ENCODE measurements at places on chromosomes 3 and 15.
A peak's percentile ranks its signal among the peaks of the same experiment; 100 is the strongest.

GRCh38 chr3:52145736-52146110, 8.5 kb downstream of the POC1A start:
- DNase-seq: no peak

- DNase-seq: no peak
These were observed 36.8 kb upstream of the CCDC50 start for GRCh38 chr3:191292243-191293015.

- DNase-seq: no peak
These were observed 77.9 kb upstream of the IGSF10 start for GRCh38 chr3:151538456-151539393.

DNA sequence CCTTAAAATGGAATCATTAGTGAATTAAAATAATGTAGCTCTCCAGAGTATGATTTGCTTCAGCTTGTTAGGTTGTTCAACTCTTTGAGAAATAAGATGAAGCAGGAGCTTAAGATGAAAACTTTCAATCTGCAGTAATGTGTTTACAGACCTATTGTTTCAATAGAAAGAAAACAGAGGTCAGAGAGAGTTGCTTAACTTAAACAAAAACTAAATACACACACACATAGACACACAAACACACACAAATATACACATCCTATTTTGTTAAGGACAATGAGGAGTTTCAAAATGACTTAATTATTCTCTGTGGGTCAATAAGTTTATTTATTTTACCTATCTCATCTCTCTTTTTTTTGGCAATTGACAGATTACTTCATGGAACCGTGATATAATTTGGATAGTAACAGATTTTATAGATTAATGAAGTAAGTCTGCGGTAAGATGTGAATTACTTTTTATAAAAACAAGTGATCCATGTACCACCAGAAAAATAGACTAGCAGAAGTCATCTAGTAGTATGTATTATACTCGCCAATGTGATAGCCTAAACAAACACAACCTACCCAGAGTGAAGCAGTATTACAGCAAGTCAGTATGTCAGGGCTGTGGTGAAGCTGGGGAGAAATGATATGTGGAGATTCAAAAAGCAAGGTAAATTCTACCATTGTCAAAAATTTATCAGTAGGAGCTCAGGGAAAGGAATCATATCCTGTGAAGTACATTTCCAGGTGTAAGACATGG, 76.7 kb upstream of the DCBLD2 start:
- no peak for DNase-seq

- no peak for DNase-seq
These were observed 38.7 kb upstream of the CCDC50 start for GRCh38 chr3:191290311-191291025.

GRCh38 chr3:193776626-193777358, 183.8 kb downstream of the OPA1 start:
- no peak for DNase-seq

DNA sequence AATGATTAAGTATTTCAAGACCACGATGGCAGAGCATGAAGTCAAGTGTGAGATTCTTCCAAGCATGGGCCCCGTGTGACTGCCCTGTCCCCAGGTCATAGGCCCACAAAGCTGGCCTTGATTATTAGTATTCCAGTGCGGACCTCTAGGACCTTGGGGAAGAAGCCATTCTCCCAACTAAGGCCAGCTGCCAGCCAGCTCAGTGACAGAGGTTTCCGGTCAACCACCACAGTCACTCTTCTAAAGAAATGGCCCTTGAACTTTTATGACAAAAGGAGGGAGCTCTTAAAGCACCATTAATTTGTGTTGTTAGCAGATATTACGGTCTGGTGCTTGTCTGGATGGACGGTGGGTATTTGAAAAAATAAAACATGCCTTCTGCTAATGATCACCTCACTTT, 28.0 kb downstream of the FAM3D start:
- DNase-seq: no peak

GRCh38 chr15:60299452-60300047, 98.2 kb downstream of the ANXA2 start:
- DNase-seq: no peak

DNA sequence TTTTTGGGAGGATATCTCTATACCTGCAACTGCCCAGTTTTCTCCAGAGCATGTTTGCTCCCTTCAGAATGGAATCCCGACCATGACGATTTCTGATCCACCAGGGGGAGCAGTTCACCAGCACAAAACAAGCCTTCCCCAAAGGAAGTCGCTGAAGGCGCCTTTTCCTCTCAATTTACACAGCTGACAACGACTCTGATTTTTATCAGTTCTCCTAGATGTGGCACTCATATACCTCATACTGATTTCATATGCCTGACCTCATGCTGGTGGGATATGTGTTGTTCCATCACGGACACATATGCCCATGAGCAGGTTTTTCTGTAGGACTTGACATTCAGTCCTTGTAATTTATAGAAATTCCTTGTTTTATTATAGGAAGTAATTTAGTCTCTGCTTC, 1028.2 kb downstream of the MCTP2 start:
- peak; percentile 42 for DNase-seq

DNA sequence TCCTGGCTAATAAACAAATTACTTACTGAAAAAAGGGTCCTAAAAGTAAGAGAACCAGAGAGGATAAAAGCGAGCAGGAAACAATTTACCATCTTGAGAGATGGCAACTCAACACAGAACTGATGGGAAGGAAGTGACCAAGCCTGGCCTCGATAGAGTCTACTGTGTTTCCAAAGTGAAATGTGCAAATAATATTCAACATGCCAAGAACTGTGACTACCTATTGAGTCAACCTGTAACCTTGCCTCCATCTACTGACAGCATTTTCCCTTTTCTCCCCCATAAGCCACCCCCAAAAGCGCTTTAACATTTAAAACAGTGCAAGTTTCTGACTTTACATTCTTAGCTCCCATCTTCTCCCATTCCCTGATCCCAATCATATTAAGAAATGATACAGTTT, 75.4 kb upstream of the PSMD6 start:
- DNase-seq: no peak

- DNase-seq: peak; percentile 54
These were observed 7.0 kb upstream of the BMF start for GRCh38 chr15:40115670-40116093.

DNA sequence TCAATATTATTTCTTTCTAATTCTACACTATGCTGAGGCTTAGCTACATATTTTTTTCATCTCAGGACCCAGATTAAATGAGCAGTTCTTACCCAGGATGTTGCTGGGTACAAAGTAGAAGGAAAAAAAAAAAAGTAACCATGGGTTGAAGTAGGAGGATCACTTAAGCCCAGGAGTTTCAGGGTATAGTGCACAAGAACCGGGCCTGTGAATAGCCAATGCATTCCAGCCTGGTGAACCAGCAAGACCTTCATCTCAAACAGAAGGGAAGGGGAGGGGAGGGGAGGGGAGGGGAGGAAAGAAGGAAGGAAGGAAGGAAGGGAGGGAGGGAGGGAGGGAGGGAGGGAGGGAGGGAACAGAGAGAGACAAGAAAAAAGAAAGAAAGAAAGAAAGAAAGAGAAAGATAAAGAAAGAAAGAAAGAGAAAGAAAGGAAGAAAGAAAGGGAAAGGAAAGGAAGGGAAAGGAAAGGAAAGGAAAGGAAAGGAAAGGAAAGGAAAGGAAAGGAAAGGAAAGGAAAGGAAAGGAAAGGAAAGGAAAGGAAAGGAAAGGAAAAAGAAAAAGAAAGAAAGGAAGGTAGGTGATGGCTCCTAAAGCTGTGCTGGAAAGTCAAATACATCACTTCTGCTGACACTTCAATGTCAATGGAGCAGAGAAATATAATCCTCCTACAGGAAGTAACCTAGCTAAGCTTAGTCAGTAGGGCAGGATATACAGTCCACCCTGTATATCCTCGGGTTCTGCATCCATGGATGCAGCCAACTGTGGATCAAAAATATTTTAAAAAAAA, 206.8 kb upstream of the TGFBR2 start:
- no peak for DNase-seq

- no peak for DNase-seq
These were observed 193.7 kb downstream of the TCF12 start for GRCh38 chr15:57112178-57112577.

DNA sequence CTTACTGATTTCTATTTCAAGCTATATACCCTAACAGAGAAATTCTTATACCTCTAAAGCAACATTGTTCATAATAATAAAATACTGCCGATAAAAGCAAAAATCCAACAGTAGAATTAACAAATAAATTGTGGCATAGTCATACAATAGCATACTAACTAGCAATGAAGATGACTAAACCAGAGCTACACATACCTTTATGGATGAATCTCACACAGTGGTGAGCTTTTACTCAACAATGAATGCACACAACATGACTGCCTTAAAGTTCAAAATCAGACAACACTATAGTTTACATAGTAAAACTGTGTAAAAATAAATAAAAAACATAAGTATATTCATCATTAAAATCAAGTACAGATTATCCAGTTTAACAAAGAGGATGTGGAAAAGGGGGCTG, 99.1 kb downstream of the NR1I2 start:
- DNase-seq: no peak

DNA sequence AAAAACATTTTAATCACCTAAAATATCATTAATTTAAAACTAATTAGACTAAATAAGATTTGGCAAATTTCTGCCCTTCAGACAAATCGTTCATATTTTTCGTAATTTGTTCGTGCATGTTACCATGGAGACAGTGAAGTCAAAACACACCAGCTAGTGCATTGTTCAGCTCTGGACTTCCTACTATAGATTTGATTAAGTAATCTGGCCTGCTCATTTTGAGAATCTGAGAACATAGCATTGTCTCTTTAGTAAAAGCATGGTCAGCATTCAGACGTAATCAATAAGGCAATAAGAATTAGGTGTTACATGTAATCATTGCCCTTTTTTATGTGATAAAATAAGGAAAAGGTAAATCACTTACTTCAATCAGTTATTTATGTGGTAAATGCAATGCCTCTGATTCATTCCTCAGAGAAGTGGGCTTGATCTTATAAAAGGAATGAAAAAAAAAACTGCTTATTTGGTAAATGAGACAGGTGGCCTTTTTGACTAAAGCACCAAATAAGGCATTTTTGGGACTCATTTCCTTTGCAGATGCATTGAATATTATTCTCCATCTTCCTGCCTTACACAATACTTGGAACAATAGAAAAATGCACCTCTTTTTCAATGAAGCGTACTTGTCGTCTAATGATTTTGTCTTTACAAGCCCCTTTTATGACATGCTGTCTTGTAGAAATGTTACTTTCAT, 84.5 kb upstream of the FNDC3B start:
- DNase-seq: no peak

DNA sequence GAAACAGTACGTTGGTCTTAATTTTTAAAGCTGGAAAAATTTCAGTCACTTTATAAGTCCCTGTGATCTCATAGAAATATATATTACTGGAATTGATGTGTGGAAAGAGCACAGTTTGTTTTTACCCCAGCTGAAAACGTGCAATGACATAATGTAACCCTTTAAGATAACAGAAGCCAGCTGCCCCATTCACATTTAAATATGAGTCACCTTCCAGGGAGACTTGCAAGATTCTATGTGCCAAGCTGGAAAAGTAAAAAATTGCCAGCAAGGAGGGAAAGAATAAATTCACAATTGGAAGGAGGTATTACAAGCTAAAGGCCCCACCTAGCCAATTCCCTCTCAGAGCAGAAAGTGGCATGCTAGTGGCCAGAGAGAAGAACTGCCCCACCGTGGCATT, 50.2 kb downstream of the SAMMSON start:
- DNase-seq: no peak

- DNase-seq: no peak
These were observed 10.6 kb downstream of the TPM1 start for GRCh38 chr15:63052961-63053698.

DNA sequence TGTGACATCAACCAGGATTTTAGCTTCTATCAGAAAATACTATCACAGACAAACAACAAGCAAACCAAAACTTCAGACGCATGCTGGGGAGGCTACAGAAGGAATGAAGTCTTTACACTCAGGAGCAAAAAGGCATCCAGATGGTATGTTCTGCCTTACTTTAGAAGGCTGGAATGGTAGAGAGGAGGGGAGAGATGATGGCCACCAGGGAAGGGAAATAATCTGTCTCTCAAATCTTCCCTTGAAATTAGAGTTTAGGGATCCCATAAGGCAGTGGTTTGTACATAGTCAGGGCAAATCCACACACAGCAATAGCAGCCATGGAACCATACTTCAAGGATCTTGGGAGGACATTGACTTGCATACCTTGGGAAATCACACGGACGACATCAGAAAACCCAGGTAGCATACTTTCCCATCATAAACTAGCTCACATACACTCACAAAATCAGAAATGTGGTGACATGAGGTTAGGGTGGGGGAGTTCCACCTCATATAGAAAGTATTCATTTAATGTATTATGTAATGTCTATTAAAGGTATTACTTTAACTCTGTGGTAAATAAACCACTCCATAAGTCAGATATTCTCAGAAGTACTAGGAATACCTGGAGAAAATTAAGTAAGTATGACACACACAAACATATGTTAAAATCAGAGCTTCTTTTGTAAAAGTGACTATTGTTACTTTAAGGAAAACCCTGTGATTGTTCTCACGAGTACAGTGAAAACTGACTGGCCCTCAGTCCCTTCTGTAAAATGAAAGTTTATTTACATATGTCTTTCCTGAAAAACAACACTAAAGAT, 9.4 kb downstream of the BTLA start:
- DNase-seq: no peak

DNA sequence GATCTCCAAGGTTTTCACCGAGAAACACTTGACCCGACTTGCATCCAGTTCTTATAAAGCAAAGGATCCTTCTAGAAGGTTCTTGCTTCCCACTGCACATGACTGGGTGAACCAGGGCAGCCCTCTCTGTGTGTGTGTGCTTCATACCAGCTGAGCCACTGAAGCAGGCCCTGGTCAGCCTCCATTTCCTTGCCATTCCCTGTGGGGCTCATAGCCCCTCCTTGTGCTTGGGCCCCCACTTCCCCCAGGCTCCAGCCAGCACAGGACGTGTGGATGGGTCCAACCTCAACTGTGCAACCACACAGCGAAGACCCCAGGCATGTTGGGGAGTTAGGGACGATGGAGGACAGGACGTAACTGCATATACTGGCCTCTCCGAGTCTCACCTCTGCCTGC, 15.5 kb downstream of the KLF15 start:
- no peak for DNase-seq

DNA sequence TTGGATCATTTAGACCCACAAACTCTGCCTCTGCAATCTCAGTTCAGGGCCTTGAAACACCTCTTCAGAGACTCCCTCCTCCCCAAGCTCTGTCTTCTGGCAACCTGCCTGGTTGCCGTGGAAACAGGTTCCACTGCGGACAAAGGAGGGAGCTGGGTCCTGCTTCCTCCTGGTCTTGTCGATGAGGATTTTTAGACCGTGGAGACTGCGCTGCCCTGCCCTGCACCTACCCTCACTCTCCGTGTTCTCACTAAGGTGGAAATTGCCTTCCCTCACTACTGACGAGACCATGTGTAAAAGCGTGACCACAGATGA, at the start of gene RTP1:
RTP1 (plus strand) TSS at position 152 of the 315 bp plus-strand sequence; CDS start at position 182, 30 bp downstream.
- no peak for DNase-seq
